ENCODE measurements at places on chromosomes 11 and 22. TPM values are rescaled to one million over a fixed set of nuclear protein-coding genes. Genes with fewer than 3 reads are reported as not detected.

DNA sequence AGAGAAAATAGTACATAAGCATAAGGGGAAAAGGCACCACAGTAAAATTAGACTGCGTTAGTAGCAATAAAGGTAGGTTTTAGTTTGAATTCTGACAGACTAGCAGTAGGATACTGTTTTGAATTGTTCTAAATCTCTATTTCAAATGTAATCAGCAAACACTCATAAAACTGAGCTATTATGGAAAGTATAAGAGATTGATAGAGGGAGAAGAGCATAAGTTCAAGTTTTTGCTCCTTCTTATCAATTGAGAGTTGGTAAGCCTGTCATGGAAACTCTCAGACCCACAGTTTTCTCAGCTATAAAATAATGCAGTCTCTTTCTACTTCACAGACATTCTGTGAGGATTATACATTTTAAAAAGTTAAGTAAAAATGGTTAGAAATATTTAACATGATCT is 840.2 kb upstream of the CNTN5 start:
- H3K4me1 ChIP-seq = no peaks in the 10 kb centered on the region
- no peaks in the 10 kb centered on the region for H3K27me3 ChIP-seq
- no peaks in the 10 kb centered on the region for H3K36me3 ChIP-seq
- no peak overlapping the region for H3K4me3 ChIP-seq
- H3K27ac ChIP-seq = no peak overlapping the region

DNA sequence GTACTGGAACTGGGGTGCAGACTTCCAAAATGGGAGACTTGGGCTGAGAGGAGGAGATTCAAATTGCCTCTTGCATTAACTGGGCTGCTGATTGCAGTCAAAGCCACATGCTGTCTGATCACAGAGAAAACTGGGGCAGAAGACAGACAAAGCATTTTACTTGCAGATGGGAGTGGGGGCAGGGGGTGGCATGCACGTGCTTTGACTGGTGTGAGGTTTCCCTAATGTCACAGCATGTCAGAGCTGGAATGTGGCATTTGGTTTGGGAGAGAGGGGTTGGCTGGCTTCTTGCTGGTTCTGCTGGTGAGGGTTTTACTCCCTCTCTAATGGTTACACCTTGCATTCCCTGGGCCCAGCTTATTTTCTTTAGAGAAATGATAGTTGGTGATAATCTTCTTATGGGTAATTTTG is 2.9 kb downstream of the TUB start:
- no peak overlapping the region for H3K4me3 ChIP-seq
- no peaks in the 10 kb centered on the region for H3K36me3 ChIP-seq
- no peak overlapping the region for H3K27ac ChIP-seq

GRCh38 chr22:47029244-47030074 is 267.0 kb downstream of the TBC1D22A start:
- no peak overlapping the region for H3K4me3 ChIP-seq
- H3K27me3 ChIP-seq = no peaks in the 10 kb centered on the region
- no peak overlapping the region for H3K27ac ChIP-seq
- peak; percentile 35 for DNase-seq
- peaks cover 6% of the 10 kb centered on the region for H3K4me1 ChIP-seq
- H3K36me3 ChIP-seq = no peaks in the 10 kb centered on the region

Gene OR51B2
- total RNA-seq = not detected
